ENCODE measurements at places on chromosomes 7 and 10.

DNA sequence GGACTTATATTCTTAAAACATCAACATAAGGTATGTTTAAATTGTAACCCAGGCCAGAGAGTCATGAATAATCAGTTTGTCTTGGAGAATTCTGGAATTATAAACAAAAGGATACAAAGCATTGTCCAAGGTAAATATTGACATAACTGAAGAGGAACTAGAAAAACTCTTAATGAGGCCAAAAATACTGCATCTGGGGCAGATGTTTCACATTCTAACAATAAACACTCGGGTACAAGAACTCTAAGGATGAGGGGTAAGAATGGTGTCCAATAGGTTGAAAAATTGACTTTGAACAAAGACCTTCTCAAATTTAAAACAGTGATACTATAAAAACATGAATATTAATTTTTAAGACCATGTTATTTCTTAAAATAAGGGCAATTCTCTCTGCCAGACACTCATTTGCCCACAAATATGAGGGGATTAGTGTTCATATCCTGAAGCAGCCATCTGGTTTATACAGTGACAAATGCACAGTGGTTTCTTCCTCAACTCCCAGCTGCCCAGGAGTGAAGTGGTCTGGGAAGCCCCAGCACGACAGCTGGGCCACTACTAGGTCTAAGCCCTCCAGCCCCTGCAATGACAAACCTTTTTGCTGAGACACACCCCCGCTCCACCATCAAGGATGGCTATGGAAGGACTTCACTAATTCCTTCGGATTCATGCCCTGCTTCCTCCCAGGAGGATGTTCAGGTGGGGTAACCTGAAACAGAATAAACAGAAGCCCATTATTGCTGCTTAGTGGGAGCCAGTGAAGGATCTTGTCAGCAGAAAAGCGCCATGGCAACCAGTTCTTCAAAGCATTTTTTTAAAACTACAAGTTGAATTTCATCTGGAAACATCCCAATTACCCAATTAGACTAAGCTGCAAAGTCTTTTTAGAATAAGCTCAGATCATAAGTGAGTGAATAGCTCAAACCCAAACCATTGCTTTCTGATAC, 107.5 kb upstream of the ARID5B start:
- DNase-seq: no peak

- no peak for DNase-seq
Measured at GRCh38 chr10:44968091-44968490, 8.5 kb downstream of the RASSF4 start.

DNA sequence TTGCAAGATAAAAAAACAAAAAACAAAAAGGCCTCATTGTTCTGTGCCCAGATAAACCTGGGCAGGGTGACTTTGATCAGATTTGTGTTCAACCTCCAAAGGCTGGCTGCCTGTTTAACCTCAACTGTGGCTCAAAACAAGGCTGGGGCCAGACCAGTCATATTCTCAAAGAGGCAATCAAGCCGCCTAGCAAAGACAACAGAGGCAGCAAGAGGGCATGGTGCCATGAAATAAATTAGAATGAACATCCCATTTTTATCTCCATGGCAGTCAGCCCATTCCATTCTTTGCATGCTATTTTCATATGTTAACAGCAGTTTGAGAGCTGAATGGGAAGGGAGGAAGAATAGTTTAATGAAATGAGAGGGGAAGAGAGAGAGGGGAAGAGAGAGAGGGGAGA, 1150.3 kb downstream of the TYW1 start:
- DNase-seq: no peak

DNA sequence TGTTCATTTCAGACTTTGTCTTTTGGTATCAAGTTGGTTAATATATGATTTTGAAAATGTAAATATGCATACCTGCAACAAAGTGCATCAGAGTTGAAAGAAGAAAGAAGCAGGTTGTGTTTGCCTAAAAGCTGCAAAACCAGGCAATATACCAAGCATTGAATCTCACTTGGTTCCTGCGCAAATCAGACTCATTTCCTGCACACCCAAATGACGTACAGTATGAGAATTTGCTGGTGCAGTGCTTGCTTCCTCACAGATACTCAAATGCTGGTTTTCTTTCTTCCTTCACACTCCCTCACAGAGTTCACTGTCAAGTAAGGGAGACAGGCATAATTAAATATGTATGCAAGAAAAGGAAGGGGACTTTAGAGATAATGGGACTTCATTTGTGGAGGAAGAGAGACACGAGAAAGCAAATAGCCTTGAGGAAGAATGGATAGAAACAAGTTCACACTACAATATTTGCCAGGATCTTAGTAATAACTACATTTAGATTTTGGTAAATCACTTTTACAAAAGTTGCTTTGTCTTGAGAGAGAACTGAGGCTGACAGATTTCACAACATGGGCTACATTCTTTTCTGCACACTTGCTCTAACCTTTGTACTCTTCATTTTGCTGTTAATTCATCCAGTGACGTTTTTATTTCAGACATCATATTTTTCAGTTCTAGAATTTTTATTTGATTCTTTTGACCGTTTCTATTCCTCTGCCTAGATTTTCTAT, 56.9 kb upstream of the AOAH start:
- no peak for DNase-seq

- DNase-seq: no peak
Measured at GRCh38 chr10:63901881-63902280, 380.7 kb downstream of the REEP3 start.

- no peak for DNase-seq
Measured at GRCh38 chr7:70005891-70006260, 407.6 kb downstream of the AUTS2 start.

DNA sequence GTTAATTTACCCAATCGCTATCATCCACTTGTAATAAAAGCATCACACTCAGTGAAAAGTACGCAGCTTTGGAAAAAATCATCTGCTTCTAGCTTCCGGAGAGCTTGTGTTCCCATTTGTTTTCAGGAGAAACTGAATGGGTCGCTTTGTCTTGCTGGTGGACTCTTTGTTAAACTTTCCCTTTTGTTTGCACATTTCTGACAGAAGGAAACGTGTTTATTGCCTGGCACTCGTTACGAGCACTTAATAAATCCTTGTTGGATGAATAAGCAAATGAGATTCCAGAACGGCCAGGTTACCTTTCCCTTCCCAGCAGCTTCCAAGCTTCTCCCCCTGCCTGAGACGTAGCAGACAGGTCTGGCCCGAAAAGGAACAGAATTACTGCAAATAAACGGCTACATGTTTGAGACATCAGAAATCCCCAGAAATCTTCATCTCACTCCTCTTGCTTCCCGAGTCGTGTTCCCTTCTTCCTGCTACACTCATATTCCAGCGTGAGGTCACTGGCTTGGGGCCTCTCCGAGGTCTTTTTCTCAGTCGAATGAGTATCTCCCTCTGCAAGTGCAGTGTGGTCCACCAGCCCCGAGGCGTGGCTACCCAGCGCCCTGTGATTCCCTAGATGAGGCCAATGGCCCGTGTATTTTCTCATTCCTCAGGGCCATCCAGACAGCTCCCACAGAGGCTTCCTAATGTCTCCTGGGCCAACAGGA, 167.2 kb downstream of the FRMD4A start:
- no peak for DNase-seq

- no peak for DNase-seq
Measured at GRCh38 chr7:148045521-148045920, 545.0 kb upstream of the C7orf33 start.

GRCh38 chr10:125136087-125136486, 24.3 kb downstream of the CTBP2 start:
- no peak for DNase-seq

- DNase-seq: no peak
Measured at GRCh38 chr10:83367036-83367435, 772.3 kb upstream of the GHITM start.

DNA sequence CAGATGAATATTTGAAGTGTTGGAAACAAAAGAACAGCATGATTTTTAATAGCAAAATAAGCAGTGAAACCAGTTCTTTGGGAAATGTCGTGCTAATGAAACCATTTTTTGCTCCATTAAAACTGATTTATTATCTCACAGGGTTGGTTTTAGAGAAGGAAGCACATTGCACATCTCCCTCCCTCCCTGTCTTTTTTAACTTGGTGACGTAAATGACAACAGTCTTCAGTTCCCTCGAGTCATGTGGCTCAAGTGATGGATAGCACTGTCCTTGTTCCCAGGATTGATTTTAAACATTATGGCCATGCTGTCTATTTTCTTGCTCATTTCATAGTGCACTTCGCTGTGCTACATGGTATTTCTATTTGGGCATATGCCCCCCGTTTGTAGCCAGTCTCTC, 105.9 kb downstream of the DOCK1 start:
- DNase-seq: no peak

DNA sequence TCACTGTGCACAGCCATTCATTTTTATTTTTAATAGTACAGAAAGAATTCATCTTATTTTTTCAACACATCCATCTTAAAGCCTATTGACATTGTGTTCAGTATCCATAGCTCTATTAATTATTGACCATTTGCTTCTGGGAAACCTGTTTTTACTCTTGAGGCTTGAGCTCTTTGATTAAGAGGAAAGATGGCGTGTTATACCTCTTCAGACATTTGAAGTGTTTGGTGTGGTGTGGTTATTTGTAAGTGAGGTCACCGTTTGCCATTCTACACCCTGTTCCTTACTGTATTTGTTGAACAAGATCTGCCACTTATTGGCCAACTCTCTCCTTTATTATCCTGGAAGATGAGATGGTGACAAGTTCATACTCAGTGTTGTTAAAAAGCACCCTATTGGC, 18.4 kb downstream of the C7orf57 start:
- DNase-seq: no peak

GRCh38 chr10:124966008-124966407, 24.1 kb downstream of the ZRANB1 start:
- DNase-seq: no peak

DNA sequence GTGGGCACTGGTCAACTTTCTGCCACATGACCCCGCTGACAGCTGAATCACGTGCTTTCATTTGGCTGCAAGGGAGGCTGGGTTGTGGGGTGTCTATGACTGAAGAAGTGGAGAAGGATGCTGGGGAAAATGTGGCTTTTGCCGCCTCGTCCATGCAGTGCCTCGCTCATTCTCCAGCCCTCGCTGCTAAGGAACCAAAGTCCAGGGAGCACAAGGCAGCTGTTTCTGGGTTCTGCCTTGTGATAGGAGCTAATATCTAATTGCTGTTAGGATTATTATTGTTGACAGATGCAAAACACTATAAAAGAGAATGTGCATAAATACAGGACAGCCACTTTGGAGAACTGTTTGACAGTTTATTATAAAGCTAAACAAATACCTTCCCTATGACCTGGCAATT, 4.9 kb upstream of the CAMK2B start:
- DNase-seq: no peak

GRCh38 chr10:11081408-11081807, 63.7 kb downstream of the CELF2 start:
- no peak for DNase-seq

- DNase-seq: no peak
Measured at GRCh38 chr10:130065251-130065650, 45.4 kb downstream of the C10orf143 start.

DNA sequence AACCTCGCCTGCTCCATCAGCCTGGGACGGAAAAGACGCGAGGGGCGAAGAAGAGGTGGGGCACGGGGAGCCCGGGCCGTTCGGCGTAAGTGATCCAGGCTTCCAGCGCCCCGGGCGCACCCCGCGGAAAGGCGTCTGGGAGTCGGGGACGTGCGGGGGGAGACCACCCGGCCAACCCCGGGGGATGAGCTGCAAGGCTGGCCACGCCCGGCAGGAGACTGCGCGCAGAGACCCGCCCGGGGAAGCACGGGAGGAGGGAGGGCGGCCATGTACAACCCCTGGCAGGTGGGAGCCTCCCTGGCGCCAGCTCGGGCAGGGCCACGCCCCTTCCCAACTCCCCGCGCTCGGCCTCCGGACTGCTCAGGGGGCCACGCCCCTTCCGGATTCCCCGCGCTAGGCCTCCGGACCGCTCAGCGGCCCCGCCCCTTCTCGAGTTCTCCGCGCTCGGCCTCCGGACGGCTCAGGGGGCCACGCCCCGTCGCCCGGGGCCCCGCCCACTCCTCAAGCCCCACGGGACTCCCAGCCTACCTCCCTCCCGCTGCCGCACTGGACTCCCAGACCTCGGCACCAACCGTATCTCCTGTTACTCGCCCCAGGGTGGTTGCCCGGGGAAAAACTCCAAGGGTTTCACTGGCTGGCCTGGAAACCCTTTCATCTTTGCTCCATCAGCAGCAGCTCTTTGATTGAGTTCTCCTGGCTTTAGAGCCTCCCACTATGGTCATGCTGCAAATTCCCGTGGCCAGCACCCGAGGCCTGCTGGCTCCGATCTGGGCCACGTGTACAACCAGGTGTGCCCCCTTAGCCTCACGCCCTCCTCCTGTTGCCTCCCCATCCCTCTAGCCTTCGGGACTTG, 284.4 kb downstream of the ZEB1 start:
- DNase-seq: peak; percentile 90

DNA sequence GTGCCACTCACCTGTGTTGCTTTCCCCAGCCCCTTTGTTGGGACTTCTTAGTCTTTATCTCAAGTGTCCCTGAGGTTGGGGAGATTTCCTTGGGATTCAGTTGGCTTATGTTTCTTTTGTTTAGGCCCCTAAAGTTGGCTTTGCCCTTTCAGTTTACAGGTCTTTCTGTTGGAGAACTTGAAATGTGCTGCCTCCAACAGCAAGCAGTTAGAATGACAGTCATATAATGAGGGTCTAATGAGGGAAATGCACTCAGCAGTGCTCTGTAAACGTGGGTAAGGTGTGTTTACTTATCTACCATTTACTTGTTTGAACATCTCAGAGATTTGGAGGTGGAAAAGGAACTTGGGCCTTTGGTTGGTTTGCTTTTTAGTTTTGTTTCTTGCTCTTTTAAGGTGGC, 191.4 kb upstream of the STK17A start:
- DNase-seq: no peak

DNA sequence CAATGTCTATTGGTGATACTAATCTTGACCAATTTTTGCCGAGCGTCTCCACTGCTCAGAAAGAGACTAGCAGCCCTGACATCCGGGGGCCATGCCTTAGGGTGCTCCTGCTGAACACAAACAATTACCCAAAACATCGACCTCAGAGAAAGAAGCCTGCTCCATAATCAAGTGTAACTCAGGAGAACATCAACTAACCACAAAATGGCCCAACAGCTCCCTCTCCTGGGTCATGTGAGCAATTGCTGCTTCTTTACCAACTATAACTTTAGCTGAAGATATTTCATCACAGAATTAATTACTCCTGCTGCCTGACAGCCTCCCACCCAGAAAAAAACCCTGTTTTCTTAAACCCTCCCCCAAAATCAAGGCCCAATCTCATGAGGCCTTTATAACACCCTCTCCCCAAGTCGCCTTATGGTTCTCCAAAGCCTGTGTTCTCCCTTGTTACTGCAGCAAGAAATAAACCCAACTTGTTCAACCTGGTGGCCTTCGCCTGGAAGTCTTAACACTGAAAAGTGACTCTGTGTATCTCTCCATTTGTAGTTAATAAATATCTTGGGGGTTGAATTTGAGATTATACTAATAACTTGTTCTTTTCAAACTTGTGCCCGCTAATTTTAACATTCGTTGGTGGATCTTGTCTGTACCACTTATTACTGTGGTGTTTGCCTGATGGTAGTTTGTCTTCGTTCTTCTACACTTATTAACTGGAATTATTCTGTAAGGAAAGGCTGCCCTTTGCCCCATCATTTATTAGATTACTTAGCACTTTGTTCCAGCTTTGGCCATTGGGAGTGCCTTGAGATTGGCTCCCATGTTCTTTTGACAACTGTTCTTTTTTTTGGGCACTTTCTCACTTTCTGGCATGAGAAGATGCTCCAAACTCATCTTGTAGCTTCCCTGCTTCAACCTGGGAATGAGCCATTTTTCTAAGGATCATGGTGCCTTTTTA, 21.2 kb upstream of the RAMP3 start:
- peak; percentile 59 for DNase-seq

GRCh38 chr7:30681331-30681797, 892 bp downstream of the CRHR2 start:
- no peak for DNase-seq

- DNase-seq: no peak
Measured at GRCh38 chr10:128540128-128540762, 414.0 kb upstream of the MKI67 start.

All from HFF-Myc (cell line).